ENCODE measurements at places on chromosomes 11 and 22.
A peak's percentile ranks its signal among the peaks of the same experiment; 100 is the strongest.

- no peak for DNase-seq
These were observed 261.7 kb downstream of the BUD13 start for GRCh38 chr11:116510886-116511650.

GRCh38 chr22:24102366-24103200 is 78.7 kb upstream of the SUSD2 start:
- DNase-seq, result no peak

GRCh38 chr11:205221-206001 is 1.8 kb downstream of the BET1L start:
- no peak for DNase-seq

- DNase-seq, result no peak
These were observed 30.9 kb downstream of the FADD start for GRCh38 chr11:70233962-70234361.

DNA sequence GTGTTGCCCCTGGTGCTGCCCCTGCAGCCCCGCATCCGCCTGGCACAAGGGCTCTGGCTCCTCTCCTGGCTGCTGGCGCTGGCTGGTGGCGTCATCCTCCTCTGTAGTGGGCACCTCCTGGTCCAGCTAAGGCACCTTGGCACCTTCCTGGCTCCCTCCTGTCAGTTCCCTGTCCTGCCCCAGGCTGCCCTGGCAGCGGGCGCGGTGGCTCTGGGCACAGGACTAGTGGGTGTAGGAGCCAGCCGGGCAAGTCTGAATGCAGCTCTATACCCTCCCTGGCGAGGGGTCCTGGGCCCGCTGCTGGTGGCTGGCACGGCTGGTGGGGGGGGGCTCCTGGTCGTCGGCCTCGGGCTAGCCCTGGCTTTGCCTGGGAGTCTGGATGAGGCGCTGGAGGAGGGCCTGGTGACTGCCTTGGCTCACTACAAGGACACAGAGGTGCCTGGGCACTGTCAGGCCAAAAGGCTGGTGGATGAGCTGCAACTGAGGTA is 278 bp downstream of the ROM1 start:
- no peak for DNase-seq

- no peak for DNase-seq
These were observed 21.0 kb downstream of the FLI1 start for GRCh38 chr11:128714881-128715280.

- no peak for DNase-seq
These were observed 6.4 kb downstream of the MARK2 start for GRCh38 chr11:63845303-63845702.

DNA sequence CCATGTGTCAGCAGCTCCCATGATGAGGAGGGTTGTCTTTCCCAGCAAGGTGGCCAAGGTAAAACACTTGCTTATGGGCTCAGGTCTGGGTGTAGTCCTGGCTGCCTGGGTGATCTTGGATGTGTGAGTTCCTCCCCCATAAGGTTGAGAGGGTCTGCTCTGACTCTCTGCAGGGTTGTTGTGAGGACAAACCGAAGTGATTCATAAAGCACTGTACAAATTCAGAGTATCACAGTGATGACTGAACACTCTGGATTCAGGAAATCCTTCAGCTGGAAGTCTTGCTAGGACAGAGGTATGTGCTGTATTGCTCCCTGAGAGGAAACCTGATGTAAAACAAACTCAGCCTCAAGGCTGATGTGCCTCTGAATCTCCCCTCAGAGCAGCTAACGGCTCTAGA is 220.9 kb upstream of the PITPNB start:
- no peak for DNase-seq

DNA sequence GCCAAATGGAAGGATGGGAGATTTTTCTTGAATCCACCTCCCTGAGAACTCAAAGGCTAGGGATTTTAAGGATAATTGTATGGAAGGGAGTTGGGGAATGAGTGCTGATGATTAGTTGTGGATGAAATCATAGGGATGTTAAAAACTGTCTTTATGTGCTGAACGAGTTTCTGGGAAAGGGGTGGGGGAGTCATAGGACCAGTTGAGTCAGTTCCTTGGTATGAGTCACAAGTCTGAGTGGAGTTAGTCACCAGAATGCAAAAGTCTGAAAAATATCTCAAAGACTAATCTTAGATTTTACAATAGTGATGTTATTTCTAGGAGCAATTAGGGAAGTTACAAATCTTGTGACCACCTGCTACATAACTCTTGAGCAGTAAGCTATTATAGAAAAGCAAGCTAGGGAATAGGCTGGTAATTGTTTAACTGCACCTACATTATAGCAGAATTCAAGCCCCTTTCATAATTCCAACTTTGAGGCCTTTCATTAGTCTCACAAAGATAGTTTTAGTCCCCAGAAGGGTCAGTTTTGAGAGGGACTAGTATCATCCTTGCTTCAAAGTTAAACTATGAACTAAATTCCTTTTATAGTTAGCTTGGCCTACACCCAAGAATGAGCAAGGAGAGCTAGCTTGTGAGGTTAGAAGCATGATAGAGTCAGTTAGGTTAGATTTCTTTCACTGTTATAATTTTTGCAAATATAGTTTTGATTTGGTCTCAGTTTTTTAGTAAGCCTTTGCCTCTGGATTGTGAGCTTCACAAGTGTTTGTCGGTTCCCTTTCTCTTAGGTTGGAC is 668.0 kb downstream of the ETS1 start:
- no peak for DNase-seq

- no peak for DNase-seq
These were observed 34.6 kb downstream of the CLDN25 start for GRCh38 chr11:113814181-113814580.

GRCh38 chr11:114061048-114061680 is 1.7 kb downstream of the ZBTB16 start:
- no peak for DNase-seq

DNA sequence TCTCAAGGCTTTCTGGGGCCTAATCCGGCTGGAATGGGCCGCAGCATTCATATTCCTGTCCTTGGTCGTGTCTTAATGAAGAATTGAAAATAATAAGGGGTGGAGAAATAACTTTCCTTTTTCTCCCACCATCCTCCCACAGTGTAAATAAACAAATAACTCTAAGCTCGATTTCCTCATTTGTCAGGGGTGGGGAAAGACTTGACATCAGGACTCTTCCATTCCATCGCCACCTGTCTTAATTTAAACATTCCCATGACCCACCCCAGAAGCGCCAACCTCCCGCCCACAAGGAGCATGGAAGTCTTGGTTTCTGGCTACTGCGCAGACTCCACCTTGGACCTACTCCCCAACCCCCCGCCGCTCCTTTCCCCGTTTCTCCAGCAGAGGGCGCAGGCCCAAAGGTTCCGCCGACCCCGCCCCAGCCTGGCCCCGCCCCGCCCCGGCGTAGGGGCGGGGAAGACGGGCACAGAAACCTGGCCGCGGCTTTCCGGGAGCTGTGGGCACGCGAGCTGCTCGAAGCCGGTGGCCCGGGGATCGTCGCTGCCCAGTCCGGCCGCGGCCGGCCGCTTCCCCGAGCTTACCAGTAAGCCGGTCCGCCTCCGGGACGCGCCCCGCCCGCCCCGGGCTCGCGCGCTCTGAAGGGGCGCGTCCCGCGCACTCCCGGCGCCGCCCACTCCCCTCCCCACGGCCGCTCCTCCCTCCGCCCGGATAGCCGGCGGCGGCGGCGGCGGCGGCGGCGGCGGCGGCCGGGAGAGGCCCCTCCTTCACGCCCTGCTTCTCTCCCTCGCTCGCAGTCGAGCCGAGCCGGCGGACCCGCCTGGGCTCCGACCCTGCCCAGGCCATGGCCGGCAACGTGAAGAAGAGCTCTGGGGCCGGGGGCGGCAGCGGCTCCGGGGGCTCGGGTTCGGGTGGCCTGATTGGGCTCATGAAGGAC is at the start of gene CBL:
Gene CBL, plus strand, starts transcription at position 766 of the 937 bp plus-strand sequence. Its CDS starts 79 bp downstream, at position 845.
- DNase-seq, result peak; percentile 86

- no peak for DNase-seq
These were observed 506.8 kb downstream of the BRD1 start for GRCh38 chr22:49320714-49321476.

GRCh38 chr11:15236559-15236958 is 121.8 kb downstream of the INSC start:
- DNase-seq, result no peak

GRCh38 chr11:849104-849824 is 6.6 kb downstream of the TSPAN4 start:
- DNase-seq, result no peak

DNA sequence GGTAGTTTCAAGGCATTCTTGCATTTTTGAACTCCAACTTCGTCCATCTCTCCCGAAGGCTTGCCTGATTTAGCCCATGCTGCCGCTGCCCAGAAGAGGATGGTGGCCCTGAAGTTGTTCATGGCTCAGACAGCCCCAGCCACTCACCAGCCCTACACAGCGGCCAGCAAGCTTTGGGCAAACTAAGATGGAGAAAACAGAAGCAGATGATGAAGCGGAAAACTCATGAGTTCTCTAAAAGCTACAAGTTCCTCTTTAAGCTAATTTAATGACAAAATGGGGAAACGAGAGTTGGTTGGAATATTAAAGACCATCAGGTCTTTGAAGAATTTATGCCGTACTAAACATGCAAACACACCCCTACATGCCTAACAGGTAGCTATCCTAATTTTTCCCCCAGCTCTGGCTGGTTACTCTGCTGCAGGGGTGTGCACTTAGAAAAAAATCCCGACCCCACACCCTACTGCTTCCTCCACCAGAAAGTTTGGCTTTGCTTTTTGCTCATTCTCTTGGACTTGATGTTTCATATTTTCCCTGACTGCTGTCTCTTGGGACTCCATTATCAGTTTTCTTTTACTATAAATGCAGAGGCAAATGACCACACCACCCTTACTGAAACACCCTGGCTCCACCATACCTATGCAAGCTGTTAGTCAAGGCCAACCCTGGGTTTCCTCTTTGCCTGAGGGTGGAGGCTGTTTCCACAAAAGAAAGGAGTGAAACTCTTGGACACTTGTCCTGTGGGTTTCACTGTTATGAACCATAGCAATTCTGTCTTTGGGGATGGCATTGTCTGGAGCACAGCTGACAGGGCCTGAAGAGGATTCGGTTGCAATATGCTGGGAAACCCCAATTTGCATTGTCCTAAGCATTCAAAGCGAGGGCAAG is at the start of gene MPEG1:
Gene MPEG1, minus strand, starts transcription at position 184 of the 888 bp plus-strand sequence. Its CDS starts 62 bp downstream, at position 122.
- DNase-seq, result no peak

Measured in Jurkat, Clone E6-1 (cell line).